ENCODE measurements at places on chromosomes 5 and 9.

- no peak for DNase-seq
Measured at GRCh38 chr9:131275332-131276093, 797 bp downstream of the FAM78A start.

GRCh38 chr5:126982926-126983873, 47.2 kb downstream of the MARCHF3 start:
- DNase-seq, result no peak

DNA sequence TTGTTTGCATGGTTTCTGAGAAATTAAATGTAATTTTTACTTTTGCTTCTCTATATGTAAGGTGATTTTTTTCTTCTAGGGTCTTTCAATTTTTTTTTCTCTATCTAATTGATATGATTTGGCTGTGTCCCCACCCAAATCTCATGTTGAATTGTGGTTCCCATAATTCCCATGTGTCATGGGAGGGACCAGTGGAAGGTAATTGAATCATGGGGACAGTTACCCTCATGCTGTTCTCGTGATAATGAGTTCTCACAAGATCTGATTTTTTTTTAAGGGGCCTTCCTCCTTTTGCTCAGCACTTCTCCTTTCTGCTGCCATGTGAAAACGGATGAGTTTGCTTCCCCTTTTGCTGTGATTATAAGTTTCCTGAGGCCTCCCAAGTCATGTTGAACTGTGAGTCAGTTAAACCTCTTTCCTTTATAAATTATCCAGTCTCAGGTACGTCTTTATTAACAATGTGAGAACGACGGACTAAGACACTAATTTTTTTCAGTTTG, 150.8 kb downstream of the MTRR start:
- DNase-seq, result no peak

GRCh38 chr9:71740199-71740598, 28.1 kb downstream of the CEMIP2 start:
- no peak for DNase-seq

DNA sequence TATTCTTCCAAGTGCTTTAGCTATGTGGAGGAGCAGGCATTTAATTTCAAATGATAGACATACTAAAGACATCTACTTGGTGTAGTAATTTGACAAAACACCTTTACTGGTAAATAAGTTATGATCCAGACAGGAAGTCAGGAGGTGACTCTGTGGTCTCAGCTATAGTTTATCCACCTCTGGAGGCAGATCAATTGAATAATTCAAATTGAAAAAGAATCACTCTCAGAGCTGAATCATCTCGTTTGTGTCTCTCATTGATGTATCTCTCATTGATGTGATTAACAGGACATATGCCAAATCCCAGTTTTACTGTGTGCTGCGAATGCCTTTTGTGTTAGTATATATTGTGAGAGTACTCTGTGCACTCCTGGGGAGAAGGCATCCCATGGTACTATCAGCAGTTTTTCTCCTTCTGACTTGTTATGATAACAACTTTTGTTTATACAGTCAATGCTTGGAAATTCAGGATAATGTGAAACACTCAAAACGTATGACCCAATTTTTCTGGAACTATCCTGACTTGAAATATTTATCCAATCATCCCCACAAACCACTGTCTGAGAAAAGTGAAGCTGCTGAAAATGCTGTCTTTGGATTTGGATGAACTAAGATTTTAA, 48.5 kb upstream of the DAB2 start:
- no peak for DNase-seq

DNA sequence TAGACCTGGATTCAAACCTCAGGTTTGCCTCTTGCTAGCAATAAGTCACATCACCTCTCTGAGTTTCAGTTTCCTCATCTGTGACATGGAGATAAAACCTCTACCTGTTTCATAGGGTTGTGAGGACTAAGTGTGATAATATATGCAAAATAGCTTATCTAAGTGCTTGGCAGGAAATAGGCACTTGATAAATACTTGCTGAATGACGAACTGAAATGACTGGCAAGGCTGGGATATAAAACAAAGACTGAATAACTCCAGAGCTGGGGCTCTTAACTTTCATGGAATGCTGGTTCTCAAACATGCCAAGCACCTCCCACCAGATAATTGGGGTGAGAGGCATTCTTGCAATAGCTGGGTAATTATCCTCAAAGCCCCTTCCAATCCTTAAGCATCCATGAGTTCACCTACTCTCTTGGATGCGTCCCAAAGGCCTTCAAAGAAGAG, 87.6 kb downstream of the ADRB2 start:
- DNase-seq, result no peak

DNA sequence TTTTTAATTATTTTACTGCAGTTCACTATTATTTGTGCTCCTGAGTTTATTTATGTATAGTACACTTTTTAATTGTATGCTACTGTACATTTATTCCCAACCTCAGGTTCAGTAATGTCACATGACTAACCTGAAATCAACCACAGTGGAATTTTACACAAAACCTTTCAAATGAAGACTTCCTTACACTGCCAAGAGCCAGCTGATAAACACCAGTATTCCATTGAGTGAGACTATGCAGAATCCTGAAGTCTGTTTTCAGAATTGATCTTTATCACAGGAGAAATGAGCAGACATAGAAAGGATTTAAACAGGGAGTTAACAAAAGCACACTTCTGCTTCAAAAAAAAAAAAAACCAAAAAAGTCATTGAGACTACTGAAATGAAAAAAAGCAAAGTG, 219.5 kb downstream of the PRR16 start:
- no peak for DNase-seq

DNA sequence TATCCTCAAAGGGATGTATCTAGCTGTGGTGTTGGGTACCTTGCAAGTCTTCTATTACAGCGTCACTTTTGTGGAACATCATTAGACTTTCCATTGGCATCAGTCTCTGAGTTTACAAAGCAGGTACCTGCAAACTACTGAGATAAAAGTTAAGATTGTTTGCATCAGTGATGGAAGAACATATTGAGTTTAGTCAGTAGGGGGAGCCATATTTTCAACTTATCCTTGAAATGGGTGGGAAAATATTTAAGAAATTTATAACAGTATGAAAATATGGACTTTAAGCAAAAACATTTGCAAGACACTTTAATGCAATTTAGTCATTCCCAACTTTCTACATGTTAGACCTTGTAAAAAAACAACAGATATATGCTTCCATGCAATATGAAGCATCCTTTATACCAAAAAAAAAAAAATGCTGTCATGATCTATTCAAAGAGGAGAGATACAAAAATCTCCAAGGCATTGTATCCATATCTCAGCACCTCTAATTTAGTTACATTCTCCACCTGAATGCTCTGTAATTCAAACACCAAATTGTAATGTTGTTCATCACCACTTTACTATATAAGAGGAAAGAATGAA, 98.6 kb upstream of the ADAMTS19 start:
- no peak for DNase-seq

- no peak for DNase-seq
Measured at GRCh38 chr9:16308645-16309044, 561.8 kb downstream of the BNC2 start.

- no peak for DNase-seq
Measured at GRCh38 chr5:170538696-170539586, 35.1 kb downstream of the KCNIP1 start.

GRCh38 chr9:18865542-18865941, 167.5 kb downstream of the SAXO1 start:
- DNase-seq, result no peak

- DNase-seq, result no peak
Measured at GRCh38 chr5:38433160-38433861, 123.1 kb downstream of the LIFR start.

GRCh38 chr5:145936401-145937131, at the start of gene SH3RF2:
SH3RF2 (plus strand) TSS chr5:145936578; CDS start chr5:145937929, 1,351 bp downstream.
- DNase-seq, result no peak

GRCh38 chr5:154090656-154091055, 51.9 kb downstream of the MFAP3 start:
- DNase-seq, result no peak

DNA sequence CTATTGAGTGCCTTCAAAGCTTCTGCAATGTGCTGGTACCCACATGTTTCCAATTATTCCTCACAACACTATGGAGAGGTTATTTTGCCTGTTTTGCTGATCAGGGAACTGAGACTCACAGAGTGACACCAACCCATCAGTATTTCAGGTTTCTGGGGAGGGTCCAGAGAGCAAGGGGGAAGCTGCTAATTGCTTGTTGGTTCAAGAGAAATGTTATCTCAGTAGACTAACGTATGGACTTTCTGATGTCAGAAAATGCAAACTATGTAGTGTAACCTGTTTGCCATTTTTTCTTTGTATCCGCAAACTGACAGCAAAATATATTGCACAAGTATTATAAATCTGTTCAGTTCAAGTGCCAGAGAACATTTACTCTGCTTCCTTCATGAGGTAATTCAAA, 108.3 kb upstream of the MSX2 start:
- no peak for DNase-seq

DNA sequence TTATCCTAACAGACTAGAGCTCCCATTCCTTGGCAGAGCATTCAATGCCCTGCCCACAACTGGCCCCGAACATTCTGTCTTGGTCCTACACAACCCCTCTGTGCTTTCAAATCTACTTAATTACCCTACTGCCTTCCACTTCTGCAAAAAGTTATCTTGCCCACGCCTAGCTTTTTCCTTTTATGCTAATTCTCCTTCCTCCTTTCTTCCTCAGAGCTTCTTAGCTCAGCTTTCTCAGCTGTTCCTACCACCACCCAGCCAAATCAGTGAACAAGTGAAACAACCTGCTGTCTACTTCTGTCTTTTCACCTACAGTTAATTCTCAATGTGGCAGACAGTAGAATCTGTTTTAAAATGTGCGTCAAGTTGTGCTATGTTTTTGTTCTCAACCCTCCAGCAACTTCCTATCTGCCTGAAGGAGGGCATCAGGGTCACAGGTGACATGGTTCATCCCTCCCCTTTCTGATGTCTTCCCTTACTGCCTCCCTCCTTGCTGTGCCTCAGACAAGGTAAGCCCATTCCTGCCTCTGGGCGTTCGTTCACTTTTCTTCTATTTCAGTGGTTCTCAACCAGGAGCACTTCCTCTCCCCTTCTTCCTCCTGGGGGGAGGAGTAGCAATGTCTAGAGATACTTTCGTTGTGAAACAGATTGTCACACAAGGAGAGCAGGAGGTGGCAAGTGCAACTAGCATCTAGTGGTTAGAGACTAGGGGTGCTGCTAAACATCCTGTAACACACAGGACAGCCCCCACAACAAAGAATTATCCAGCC, 1.3 kb upstream of the REEP5 start:
- DNase-seq, result no peak

- DNase-seq, result no peak
Measured at GRCh38 chr9:121735065-121735792, 83.8 kb downstream of the DAB2IP start.

- no peak for DNase-seq
Measured at GRCh38 chr5:159497221-159497620, 166.9 kb upstream of the IL12B start.

DNA sequence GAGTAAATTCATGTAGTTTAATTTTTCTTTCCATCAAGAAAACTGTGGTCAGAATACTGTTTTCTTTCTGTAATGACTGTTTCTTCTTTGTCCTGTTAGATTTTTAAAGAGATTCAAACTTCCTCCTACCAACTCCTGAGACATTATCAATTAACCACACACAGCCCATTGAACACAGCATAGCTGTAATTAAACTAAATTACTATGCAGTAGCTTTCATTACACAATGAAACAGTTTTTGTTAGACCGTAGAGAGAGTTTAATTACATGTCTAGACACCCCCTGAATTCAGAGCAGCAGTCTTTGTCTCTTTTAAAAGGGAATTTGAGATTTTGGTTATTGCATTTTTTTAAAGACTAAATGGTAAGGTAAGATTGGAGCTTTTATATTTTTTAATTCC, 77.5 kb downstream of the STARD4 start:
- DNase-seq, result no peak

GRCh38 chr5:148825716-148826052, 727 bp upstream of the ADRB2 start:
- DNase-seq, result no peak

GRCh38 chr9:129273941-129274684, 96.1 kb upstream of the IER5L start:
- DNase-seq, result no peak

DNA sequence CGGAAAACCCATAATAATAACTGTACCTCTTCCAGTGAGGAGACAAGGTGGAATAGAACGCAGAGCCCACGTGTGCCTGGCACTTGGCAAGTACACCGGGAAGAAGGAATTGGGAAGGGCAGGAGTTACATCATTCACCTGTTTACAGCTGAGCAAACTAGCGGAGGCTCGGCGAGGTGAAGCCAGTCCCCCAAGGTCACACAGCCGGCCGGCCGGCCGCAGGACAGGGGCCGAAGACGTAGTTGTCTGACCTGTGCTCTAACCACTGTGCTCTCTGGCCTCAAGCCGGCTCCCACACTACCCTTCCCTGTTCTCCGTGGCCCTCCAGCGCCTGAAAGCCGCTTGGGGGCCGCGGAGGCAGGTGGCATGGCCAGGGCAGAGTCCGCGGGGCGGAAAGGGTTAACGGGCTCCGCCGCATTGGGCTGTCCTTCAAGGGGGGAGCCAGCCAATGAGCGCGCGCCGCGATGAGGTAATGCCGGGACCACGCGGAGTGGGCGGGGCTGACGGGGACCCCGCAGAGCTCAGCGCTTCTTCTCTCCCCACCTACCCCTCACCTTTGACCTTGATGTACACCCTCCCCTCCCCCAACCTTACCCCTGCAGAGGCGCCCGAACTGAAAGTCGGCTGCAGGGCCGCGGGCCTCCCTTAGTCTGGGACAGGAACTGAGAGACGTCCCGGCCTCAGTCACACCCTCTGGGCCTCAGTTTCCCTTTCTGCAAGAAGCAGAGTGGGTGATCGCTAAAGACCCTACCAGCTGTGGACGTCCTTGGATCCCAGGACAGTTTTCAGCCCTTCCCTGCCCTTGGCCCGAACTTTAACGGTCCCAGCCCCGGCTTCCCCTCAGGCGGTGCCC, 125.1 kb downstream of the C9orf50 start:
- DNase-seq, result peak; percentile 42

- DNase-seq, result no peak
Measured at GRCh38 chr5:72082048-72082447, 25.2 kb upstream of the MAP1B start.

GRCh38 chr5:140273401-140273877, 29.5 kb downstream of the PFDN1 start:
- no peak for DNase-seq

- DNase-seq, result no peak
Measured at GRCh38 chr5:140239939-140240700, 62.8 kb downstream of the PFDN1 start.

- DNase-seq, result no peak
Measured at GRCh38 chr5:178667101-178667500, 40.3 kb upstream of the CLK4 start.

Data from NCI-H1930 (cell line).